HAP-1 (cell line): ENCODE measurements at places on chromosomes 5 and 9.

GRCh38 chr5:149636191-149636860 is 55.0 kb downstream of the ARHGEF37 start:
- DNase-seq: no peak

DNA sequence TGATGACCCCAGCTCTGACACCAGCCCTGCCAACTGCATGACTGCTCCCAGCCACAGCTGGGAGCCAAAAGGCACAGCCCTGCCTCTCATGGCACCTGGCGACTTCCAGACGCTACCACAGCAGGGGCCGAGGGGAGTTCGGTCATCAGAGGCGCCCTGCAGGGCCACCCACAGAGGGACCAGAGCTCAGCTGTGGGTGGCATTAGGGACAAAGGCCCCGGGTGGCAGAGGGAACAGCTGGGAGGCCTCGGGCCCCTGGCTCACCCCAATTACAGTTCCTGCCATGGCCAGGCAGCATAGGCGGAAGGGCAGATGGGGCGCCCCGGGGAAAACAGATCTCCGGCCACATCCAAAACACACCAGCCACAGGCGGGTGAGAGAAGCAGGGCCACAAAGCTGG is 3.6 kb downstream of the SOHLH1 start:
- no peak for DNase-seq

DNA sequence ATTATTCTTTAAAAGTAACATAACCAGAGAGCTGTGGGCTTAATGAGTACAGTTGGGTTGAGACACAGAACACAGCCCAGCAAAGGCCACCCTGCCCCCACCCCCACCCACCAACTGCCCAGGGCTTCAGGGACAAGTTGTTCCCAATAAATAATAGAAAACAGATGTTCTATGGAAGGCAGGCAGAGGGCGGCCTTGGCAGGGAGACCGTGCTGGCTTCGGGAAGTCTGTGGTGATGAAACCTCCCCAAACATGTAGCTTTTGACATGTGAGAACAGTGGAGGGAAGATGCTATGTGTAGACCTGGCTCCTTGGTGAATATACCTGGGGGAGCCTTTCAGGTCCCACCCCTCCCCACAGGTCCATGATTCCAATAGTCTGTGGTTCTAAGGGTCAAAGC is 10.0 kb downstream of the TRAF1 start:
- peak; percentile 30 for DNase-seq

DNA sequence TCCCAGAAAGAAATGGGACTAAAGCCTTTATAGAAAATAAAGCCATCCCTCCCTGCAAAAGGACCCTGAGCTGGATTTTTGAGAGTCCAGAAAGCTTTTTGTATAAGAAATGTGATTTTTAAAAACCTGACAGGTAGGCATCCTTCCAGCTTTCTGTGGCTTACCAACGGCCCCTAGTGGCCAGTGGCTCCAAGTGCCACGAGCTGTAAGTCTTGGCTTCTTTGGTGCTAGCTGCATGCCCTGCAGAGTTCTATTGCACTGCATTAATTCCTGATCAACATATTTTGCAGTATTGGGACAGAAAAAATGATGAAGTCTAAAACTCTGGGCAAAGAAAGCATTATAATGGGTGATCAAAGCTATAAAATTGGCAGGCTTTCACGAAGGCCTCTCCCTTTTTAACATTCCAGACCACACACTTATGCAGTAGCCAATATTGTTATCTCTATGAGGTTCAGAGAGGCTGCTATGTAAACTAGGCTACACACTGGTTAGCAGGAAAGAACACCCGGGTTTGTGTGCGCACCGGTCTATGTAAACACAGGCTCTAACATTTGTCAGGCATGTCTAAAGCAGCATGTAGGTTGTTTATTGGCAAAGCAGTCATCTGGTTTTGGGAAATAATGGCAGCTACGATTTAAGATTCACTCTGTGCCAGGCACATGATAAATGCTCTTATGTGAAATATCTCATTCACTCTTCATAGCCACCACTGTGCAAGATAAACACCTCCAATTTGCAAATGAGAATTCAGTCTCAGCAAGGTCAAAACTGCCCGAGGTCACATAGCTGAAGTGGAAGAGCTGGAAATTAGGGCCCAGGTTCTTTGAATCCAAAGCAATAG is 55.2 kb downstream of the NMUR2 start:
- DNase-seq: peak; percentile 54

- DNase-seq: no peak
Observed at GRCh38 chr9:8331507-8332330, 532.1 kb upstream of the DMAC1 start.

DNA sequence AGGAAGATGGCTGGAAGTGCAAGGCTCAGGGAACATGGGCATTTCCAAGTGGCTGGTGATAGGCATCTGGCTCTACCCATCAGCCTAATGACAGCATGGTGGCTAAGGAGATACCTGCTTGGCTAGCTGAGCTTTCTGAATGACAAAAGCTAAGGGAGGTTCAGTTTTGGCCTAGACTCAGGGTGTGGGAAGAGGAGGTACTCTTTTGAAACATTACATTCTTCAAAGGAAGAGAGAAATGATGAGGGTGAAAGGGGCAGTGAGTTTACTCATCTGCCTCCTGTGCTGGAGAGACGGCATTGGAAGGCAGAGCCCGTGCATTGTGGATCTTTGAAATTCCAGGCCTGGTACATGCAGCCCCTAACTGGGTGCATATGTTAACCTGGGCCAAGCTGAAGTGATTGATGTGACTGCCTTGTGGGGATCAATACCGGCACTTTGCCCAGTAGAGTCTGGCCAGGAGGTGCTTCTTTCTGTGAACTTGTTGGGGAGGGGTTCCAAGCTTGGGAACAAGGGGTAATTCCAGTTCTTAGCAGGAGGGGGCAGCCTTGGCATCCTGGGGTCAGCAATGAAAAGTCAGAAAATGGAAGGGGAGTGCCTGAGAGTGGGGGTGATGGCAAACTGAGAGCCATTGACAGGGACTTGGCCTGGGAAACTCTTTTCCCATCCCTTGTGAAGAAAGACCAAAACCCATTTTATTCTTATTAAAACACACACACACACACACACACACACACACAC is 108.6 kb downstream of the ACER2 start:
- peak; percentile 51 for DNase-seq

- no peak for DNase-seq
Observed at GRCh38 chr5:139914218-139914807, 118.7 kb downstream of the PSD2 start.

DNA sequence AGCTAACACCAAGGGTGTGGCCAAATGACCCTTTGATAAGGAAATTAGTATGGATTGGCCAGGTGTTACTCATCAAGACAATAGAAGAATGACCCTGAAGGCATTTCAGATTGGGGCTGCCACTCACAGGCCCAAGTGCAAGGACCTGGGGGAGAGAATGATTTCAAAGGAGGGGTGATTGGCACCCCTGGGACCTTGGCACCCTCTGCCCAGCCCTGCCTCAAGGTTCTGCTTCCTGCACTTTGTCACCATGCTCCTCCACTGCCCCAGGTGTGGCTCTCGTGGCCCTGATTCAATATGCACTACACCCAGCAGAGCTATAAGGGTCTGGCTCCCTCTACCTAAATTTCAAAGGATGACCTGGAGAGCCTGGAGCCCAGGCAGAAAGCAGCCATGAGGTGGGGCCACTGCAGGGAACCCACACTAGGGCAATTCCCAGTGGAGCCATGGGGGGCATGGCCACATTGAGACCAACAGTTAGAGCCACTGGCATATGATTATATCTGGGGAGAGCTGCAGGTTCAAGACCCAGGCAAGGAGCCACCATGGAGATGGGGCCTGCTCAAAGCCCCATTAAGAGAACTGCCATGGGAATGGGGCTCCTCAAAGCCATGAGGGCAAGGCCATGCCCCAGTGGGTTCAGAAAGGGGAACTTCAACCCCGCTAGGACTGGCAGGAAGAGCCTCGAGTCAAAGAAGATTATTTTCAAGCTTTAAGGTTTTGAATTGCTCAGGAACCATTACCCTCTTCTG is 93.0 kb downstream of the CEMIP2 start:
- no peak for DNase-seq

DNA sequence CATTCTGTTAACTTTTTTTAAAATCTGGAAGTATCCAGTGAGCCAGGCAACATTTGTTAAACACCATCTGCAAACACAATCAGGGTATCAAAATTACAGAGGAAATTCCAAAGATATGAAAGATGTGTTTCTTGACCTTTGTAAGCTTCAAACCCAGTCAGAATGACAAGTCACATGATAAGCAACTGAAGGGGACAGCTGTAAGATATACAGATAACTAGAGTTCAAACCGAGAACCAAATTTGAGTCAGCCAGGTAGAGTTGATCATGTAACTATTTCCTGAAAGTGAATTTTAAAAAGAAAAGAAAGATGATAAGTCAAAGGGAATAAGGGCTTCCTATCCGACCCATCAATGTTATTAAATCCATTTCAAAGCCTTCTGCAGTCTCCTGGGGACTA is 196.2 kb downstream of the DEPDC1B start:
- no peak for DNase-seq

- no peak for DNase-seq
Observed at GRCh38 chr9:125515281-125515680, 191.7 kb downstream of the MAPKAP1 start.

DNA sequence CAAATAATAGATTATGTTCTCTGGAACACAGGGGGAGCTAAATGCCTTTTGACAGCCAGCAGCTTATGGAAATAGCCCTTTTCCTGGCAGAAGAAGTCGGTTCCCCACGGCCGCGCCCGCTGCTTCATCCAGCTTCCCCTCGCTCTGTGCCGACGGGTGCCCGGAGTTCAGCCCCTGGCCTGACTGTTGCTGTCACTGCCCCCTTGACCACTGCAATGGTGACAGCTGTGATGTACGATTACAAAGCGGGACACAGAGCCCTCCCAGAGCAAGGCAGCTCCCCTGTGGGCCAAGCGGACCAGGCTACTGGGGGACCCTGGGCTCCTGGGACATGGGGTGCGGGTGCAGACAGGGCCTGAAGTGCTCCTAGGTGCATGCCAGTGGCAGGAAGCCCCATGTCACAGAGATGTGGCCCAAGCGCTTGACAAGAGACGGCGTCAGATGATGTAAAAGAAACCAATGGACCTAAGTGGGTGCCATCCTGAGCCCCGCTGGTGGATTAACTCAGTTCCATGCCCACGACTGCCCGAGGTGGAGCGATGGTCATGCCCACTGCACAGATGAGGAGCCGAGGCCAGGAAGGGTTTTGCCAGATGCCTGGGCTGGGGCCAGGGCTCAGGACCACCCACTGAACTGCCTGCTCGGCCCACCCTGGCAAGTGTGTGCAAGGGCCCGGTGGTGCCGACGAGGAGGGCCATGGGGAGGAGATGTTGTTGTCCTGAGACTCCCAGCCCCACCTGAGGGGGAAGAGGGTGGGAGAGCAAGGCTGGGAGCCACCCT is 13.2 kb upstream of the CLPTM1L start:
- no peak for DNase-seq

DNA sequence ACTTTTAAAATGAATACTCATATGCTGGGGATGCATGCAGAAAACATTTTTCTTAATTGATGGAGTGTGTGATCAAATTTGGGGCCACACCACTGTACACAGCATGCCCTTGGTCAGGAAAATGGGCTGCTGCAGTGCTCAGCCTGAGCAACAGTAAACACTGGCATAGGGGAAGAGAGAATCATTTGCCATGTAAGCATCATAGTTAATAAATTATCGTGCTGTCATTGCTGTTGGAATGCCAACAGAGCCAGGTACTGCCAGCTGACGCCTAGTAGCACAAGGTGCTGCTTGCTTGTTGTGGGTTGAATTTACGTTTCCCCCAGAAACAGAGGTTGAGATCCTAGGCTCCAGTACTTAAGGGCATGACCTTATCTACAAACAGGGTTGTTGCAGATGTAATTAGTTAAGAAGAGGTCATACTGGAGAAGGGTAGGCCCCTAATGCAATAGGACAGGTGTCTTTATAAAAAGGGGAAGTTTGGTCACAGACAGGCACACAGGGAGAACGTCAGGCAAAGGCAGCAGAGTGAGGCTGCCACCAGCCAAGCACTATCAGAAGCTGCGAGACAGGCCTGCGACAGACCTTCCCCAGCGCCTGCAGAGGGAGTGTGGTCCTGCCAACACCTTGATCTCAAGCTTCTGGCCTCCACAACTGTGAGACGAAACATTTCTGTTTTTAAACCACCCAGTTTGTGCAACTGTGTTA is 25.3 kb downstream of the DAP start:
- DNase-seq: no peak

DNA sequence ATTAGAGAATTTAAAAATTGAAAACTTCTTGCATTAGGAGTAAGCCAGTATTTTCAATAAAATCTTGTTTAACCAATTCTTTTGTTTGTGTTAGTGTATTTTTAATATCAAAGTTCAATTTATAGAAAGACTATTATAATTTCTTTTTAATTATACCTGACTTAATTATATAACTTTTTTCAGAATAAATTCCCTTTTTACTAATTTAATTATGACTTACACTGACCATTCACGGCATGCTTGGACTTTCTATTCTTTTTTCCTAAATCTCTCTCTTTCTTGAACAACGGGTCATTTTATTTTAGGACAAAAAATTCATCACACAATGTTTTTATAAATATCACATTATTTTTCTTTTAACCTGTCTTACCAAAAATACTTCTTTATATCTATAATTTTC is 555.3 kb upstream of the PTGER4 start:
- no peak for DNase-seq

- DNase-seq: no peak
Observed at GRCh38 chr9:137626464-137626863, 7.7 kb downstream of the EHMT1 start.

- DNase-seq: no peak
Observed at GRCh38 chr9:83281306-83282255, 218.6 kb upstream of the RASEF start.

DNA sequence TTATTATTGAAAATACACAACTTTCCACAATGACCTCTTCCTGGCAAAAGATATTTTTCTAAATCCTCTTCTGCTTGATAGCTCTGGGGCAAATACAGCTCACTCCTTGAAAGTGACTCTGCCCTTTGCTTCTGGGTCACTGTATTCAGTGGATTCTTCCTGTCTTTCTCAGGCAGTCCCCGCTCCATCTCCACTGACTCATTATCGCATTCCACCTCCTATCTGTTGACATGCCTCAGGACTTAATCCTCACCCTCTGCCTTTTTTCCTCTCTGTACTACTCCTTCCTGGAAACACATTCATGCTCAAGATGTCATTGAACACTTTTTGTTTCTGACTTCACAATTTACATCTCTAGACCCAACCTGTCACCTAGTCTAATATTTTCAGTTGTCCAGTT is 8.4 kb upstream of the RGS7BP start:
- no peak for DNase-seq
